HAP-1 (cell line): ENCODE measurements at places on chromosomes 3 and 15.
A peak's percentile ranks its signal among the peaks of the same experiment; 100 is the strongest.

GRCh38 chr3:170976190-170976519, 50.4 kb downstream of the SLC2A2 start:
- no peak for DNase-seq

- DNase-seq, result no peak
These were observed 25.3 kb downstream of the SLC30A4 start for GRCh38 chr15:45497261-45497660.

- no peak for DNase-seq
These were observed 192.8 kb upstream of the LINGO1 start for GRCh38 chr15:77825546-77825945.

- DNase-seq, result no peak
These were observed 52.1 kb downstream of the ITGB5 start for GRCh38 chr3:124834723-124835718.

DNA sequence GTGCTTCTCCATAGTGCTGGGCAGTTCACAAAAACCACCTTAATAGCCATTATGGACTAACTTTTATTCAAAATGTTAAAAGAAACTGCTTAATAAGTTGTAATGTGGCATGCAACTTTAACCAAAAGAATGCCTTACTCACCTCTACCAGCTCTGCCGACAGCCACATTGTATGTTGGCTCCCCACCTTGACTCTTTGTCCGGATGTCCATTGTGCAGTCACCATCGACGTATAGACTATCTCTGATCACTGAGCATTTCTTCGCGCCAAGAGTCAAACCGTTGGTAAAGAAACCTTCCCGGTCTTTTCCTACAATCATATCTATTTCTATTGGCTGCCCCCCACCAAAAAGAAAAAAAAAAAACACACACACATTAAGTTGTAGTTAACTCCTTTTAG, 2.5 kb downstream of the PFN2 start:
- peak; percentile 39 for DNase-seq

GRCh38 chr3:123695731-123696640, 111.1 kb upstream of the HACD2 start:
- DNase-seq, result peak; percentile 43

GRCh38 chr15:98518823-98519561, 129.3 kb upstream of the IGF1R start:
- peak; percentile 53 for DNase-seq

GRCh38 chr3:73592154-73593144, 32.3 kb downstream of the PDZRN3 start:
- DNase-seq, result no peak

GRCh38 chr3:32951410-32951811, at the start of gene CCR4:
CCR4 (plus strand) TSS chr3:32951644; CDS start chr3:32953423, 1,779 bp downstream.
- DNase-seq, result no peak

DNA sequence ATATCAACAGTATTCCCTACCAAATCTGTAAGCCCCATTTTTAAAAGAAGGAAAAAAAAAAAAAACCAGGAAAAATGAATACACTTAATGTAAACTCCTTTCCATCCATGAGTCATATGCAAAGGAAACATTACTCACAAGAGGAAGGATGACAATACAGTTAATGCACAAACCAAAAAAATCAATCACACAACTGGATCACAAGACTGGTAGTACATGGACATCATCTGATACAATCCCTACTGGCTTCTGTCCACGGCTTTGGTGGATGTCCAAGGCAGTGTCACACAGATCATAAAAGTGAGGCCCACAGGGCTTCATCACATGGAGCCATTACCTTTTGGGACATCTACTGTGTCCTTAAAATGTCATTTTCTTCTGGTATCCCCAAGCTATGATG, 44.0 kb downstream of the SUCLG2 start:
- no peak for DNase-seq

DNA sequence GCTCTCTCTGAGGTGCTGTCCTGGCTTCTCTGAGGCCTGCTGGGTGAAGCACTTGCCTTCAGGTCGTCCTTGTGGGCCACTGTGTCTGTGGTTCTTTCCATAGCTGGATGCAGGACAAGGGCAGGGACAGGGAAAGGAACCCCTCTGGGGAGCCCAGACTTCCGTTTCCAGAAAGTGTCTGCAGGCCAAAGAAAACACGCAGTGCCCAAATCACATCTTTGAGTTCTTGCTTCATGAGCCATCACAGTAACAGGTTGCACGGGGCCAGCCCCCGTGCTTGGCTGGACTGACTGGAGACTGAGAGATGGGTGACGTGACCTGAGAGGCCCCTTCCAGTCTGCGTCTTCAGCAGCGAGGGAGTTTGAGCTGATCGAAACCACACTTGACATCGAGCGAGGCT, 115.8 kb downstream of the GABRG3 start:
- DNase-seq, result no peak

GRCh38 chr3:107916171-107916570, 174.7 kb downstream of the CD47 start:
- no peak for DNase-seq

- DNase-seq, result no peak
These were observed 27.6 kb upstream of the CXCR6 start for GRCh38 chr3:45915518-45916231.

GRCh38 chr3:136905549-136905948, 43.5 kb downstream of the NCK1 start:
- no peak for DNase-seq

DNA sequence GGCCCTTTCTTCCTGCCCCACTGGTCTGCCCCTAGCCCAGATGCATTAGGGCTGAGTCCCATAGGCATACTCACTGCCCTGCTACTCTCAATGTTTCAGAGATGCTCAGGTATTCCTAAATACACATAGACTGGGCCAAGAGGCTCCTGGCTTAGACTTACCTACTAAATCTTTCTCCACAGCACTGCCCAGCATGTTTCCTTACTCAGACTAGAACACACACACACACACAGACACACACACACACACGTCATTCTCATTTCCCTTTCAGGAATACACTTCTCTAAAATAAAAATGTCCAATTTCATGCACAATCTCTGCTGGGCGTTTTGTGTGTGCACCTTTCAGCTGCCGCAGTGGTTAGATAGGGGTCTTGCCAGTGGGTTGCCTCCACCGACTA, 175.7 kb downstream of the FAM43A start:
- DNase-seq, result no peak

- no peak for DNase-seq
These were observed 165.1 kb upstream of the STAC start for GRCh38 chr3:36215241-36215640.

- peak; percentile 64 for DNase-seq
These were observed 17.8 kb downstream of the SPATA12 start for GRCh38 chr3:57078344-57078634.

DNA sequence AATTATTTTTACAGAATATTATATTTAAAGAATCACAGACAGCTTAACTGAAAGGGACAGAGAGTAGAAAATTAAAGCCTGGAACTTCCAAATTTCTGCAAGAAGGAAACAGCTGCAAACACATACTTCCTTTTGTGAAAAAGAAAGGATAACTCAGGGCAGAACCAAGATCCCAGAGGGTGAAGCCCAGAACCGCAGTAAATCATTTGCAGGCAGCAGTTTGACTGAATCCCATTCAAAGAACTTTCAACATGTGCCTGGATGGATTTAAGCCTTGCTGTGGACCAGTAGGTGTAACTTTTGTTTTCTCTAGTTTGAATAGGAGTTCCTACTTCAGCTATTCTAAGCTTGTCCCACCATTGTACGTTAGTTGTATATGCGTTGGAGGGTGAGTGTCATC, 733.2 kb downstream of the ROBO2 start:
- no peak for DNase-seq

DNA sequence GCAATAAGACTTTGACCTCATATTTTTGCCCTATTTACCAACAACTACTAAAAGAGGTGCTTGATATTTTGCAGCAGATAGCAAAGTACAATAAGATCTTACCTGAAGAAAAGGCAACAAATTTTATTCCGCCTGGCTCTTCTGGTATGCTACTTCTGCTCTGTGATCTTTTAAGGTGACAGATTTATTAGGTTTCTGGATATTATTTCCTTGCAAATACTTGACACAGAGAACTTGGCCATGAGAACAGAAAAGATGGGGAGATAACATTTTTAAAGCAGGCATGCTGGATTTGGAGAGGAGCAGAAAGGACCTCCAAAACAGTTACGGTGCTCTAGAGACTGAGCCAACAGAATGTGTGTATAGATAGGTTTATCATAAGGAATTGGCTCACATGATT, 86.7 kb upstream of the RNF7 start:
- no peak for DNase-seq

DNA sequence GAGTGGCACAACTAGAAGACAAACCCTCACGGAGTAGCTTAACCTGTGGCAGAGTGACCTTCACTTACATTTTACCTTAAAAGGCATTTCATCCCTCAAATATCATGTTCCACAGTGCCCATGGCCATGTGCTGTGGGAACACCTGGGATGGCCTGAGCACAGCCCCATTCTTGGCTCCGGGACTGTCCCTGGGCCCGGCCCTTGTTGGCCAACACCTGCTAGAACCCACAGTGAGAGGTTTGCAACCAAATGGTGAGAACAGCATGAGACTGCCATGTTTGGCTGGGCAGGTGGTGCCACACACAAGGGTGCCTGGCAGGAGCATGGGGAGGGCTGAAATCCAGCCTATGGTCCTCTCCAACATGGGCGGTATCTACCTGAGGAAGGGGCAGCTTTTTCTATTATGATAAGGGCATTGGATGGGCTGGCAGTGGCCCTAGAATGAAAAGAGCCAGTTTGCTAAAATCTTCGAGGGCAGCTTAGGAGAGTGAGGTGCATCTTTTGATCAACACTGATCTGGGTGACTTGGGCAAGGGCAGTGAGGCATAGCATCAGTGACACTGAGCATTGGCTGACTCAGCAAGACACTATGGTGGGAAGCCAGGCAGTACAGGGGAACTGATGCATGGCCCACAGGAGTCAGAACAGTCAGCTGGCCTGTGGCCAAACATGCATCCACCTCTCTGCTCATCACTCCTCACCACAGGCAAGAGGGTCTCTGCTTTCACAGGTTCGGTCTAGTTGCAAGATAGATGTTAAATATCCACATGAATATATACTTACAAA, 53.9 kb downstream of the SYNM start:
- DNase-seq, result no peak

- DNase-seq, result no peak
These were observed 425.2 kb downstream of the ZBTB20 start for GRCh38 chr3:114721864-114722263.

GRCh38 chr3:194009019-194009418, 126.9 kb upstream of the HES1 start:
- DNase-seq, result no peak

- no peak for DNase-seq
These were observed 745.7 kb downstream of the PDCD6IP start for GRCh38 chr3:34544136-34544535.

DNA sequence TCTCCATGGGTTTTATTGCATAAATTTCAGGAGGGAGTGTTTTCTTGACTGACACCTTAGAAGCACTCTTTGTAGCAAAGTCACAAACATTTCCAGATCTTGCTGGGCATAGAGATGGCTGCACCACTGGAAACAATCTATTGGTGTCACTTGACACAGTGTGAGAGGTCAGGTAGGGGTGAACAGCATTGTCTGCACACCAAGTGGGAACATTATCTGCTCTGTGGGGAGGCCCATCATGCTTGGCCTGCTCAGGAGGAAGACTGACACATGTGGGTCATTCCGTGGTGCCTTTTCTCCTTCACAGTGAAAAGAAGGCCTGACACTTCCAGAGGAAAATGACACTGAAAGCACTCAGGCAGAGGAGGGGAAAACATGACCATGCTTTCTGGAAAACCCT, 149.9 kb upstream of the GALNT15 start:
- DNase-seq, result no peak

GRCh38 chr3:112770032-112770626, 76.5 kb downstream of the CD200R1L start:
- DNase-seq, result no peak

DNA sequence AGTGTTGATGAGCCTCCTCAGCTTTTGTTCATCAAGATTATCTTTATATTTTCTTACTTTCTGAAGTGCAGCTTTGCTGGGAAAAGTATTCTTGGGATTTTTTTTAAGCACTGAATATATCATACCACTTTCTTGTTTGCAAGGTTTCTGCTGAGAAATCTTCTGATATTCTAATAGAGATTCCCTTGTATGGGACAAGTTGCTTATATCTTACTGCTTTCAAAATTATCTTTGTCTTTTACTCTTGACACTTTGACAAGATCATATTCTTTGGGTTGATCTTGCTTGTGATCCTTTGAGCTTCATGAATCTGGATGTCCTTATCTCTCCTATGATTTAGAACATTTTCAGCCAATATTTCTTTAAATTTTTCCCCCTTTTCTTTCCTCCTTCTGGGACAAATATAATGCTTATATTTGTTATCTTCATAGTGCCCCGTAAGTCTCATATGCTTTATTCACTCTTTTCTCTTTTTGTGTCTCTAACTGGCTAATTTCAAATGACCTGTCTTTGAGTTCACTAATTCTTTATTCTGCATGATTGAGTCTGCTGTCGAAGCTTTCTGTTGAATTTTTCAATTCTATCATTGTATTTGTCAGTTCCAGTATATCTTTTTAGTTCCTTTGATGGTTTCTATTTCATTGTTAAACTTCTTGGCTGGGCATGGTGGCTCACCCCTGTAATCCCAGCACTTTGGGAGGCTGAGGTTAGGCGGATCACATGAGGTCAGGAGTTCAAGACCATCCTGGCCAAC, 211.4 kb upstream of the MANF start:
- no peak for DNase-seq

DNA sequence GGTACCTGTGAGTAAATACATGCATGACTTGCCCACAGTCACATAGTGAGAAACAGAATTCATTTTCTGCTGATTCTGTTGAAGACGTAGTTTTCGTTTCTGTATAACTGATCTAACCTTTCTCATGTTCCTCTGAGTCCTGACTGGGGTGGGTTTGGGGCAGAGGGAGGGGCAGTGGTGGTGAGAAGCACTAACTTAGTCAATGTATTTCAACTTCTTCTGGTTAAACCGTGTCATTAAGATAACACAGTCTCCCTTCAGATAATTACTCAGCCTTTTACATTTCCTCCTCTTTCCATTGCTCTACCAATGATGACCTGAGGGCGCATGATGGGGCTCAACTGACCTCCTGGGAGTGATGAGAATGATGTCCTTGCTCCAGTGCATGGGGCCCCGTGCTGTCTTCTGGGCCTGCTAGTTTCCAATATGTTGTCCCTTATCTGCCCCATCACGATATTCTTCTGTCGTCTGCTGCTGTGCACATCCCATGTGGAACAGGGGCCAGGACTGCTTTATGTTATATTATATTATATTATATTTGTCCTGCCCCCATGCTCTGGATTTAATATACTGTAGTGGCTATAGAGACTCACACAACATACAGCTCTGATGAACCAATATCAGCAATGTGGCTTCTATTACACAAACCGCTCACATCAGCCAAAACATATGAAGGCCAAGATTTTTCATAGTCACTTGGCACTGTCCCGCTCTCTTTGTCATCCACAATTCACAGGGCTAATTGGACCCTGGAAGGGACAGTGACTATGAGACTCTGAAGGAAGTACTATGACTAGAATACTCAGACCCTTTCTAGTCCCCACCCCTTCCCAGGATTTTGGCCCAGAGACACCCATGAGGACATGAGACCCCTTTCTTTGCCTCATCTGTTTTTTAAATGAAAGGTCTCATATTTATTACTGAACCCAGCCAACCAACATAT, 407.1 kb upstream of the MCTP2 start:
- DNase-seq, result no peak

GRCh38 chr3:50517721-50518206, 14.3 kb upstream of the CACNA2D2 start:
- peak; percentile 61 for DNase-seq
